C1 segment of cervical spinal cord (tissue), 14 donors: ENCODE measurements at places on chromosomes 6 and 20.

- DNase-seq = no peak
Measured at GRCh38 chr6:53899512-53899911, 104.7 kb downstream of the LRRC1 start.

GRCh38 chr6:29651413-29652197 lies 5.3 kb upstream of the MOG start:
- DNase-seq = no peak

GRCh38 chr6:44897316-44897715 lies 430.8 kb upstream of the RUNX2 start:
- DNase-seq = no peak

DNA sequence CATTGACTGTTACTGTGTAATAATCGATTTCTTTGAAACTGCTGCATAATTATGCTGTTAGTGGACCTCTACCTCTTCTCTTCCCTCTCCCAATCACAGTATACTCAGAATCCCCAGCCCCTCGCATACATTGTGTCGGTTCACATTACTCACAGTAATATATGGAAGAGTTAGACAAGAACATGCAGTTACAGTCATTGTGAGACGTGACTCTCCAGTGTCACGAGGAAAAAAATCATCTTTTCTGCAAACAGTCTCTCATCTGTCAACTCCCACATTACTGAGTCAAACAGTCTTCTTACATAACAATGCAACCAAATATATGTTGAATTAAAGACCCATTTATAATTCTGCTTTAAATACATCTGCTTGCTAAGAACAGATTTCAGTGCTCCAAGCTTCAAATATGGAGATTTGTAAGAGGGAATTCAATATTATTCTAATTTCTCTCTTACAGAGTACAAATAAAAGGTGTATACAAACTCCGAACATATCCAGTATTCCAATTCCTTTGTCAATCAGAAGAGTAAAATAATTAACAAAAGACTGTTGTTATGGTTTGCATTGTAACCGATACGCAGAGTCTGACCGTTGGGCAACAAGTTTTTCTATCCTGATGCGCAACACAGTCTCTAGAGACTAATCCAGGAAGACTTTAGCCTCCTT lies 113.3 kb downstream of the TMEM242 start:
- DNase-seq = no peak

DNA sequence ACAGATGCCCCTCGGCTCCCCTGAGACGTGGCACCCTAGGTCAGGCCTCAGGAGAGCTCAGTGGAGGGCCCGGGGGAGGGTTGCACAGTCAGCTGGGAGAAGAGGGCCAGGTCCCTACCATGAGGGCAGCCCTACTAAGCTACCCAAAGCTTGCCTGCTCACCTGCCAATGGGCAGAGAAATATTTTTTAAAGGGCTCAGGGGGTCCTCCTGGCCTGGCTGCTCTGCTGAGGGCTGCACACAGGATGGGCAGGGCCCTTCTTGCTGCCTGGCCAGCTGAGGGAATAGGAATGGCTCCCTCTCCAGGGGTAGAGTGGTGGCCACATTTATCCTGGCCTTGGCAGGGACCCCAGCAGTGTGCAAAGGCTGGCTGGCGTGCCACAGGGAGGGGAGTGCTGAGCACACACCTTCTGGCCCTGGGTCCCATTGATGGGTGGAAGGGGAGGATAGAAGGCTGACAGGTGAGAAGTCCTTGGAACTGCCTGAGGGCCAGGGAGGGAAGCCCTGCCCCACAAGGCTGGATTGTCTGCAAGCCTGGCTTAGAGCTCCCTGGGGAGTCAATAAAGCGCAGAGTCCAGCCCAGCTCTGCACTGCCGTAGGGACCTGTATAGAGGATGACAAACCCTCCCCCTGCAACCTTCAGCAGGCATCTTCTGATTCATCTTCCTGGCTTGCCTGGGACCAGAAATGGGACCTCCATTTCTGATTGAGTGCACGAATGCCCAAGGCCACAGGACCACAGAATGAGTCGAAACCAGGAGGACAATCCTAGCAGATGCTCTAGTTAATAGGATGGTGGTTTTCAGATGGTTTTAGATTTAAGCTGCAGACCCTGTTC lies 62.1 kb downstream of the NOL4L start:
- DNase-seq = no peak

GRCh38 chr6:163263998-163264661 lies 150.4 kb upstream of the QKI start:
- DNase-seq = no peak

DNA sequence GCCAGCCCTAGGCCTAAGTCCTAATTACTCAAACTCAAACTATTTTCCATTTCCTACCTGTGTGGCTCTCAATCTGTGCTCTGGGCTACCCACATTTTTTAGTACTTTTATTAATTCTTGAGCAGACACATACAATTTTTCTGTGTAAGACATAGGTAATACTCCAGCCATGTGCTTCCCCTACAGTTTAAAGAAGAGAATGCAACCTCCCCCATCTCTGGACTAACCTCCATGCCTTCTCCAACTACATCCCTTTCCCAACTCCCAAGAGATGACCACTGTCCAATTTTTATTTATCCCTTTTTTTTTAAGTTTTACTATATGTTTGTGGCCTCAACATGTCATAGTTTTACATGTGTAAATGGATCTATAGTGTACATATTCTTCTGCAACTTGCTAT lies 5.8 kb downstream of the HMGN4 start:
- DNase-seq = no peak

DNA sequence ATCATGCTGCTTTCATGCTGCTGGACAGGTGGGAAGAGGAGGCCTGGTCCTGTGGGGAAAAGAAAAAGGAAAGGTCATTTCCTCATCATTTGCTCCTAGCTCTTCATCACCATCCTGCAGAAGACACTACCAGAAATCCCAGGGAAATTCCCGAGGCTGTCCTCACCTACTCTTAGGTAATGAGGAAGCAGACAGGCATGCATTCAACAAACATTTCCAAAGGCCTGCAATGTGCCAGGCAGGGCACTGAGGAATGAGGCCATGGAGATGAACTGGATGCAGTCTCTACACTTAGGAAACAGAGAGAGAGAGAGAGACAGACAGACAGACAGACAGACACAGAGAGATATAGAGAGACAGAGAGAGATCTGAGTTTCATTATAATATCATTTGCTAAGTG lies 83.0 kb upstream of the MRPS10 start:
- no peak for DNase-seq

DNA sequence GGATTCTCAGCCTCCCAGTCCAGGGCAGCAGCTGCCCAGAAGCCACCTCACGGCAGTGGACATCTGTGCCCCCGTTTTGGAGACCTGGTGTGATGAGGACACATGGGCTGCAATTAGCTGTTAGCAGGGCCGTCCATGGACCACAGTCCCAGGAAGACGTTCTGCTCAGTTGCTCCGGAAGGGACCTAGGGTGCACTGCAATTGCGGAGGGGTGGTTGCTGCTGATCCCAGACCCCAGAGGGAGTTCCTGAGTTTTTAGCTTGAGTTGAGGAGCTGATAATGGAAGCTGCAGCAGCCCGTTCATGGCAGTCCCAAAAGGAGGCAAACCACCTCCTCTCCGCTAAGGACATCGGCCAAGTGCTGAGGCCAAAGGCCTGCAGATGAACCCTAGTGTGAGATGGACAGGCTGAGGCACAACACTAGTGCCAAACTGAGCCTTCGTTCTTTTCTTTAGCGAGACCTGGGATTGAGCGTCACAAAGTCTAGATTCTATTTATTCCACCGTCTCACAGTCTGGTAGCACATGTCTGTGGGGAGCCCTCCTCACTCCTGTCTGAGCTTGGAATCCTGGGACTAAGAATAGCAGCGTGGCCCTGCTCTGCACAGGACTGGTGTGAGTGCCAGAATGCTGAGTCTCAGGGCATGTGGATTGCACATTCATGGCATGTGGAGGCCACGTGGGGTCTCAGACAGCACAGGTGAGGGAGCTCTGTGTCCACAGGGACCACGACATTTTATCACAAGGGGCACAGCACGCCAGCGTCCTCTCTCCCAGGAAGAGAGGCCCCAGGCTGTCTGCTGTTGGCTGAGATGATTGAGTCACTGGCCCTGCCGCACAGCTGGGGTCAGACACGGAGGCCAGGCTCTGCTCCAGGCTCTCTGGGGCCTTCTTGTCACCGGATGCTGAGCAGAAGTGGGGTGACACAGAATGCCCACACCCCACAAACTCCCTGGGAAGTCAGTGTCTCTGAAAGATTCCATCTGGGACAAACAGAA lies 113.4 kb downstream of the PSMB1 start:
- DNase-seq = no peak

DNA sequence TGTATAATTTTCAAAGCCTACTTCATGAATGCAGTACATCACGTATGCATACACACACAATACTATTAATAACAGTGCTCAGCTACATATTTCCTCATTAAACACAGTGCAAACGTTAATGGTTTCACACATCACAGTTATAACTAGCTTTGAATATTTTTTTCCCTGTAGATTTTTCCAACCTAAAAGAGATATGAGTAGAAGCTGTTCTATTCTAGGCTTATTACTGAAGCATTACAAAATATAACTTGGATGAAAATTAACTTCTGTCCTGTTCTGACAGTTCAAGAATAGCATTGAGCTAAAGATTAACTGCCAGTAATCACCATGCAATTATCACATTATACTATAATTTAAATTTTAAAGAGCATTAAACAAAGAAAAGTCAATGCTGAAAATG lies 6.2 kb downstream of the LMBRD1 start:
- DNase-seq = no peak

GRCh38 chr6:163566056-163566455 lies 151.5 kb downstream of the QKI start:
- DNase-seq = no peak

DNA sequence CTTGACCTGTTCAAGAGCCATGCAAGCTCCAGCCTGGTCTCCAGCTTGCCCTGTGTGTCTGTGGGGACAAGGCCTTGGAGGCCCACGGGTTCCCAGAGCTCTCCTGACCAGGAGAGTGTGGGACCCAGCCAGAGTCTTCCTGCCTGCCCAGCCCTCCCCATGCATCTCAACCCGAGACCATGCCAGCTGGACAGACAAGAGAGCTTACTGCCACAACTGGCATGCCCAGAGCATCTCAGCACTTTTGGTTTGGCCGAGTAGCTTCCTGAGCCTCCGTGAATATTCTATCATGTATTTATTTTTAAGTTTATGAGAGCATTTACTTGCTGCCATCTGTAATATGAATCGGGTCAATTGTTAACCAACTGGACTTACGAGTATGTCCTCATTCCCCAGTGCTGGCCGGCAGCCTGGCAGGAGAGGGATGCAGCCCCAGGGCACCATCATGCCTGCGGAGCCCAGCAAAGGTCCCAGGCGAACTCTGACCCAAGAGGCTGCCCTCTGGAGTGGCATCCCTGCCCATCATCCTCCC lies 14.9 kb downstream of the IP6K3 start:
- DNase-seq = no peak

DNA sequence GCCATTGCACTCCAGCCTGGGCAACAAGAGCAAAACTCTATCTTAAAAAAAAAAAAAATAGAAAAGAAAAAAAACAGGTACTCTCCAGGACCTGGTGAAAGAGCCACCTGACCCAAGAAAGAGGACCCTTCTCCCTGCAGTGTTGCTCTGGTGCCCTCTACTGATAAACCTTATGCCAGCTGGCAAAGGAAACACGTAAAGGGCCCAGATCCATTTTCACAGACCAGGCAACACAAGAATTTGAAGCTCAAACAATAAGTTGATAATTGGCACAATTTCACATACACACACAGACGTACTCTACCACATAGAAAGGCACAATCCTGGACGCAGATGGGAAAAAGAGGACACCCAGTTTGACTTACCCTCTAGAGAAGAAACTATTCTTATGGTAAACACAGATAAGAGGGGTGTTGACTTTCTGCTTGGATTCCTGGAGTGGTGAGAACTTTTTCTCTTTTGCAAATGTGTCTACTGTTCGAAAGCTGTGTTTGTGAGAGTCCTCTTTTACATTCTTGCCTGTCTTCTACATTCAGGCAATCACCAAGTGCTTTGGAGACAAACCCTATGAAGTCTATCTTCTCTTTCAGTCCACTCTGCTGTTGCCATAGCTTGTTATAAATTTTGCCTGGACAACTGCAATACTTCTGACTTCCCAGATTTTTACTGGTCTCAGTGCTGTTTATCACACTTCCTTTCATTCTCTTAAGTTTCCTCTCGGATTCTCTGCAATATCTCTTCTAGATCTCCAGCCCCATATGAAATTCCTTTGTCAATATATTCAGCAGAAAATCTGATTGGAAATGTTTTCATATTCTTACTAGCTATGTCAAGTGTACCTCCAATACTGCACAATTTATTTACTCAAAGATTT lies 6.4 kb upstream of the SNRPB start:
- no peak for DNase-seq

GRCh38 chr6:21455071-21455470 lies 138.5 kb upstream of the SOX4 start:
- no peak for DNase-seq

DNA sequence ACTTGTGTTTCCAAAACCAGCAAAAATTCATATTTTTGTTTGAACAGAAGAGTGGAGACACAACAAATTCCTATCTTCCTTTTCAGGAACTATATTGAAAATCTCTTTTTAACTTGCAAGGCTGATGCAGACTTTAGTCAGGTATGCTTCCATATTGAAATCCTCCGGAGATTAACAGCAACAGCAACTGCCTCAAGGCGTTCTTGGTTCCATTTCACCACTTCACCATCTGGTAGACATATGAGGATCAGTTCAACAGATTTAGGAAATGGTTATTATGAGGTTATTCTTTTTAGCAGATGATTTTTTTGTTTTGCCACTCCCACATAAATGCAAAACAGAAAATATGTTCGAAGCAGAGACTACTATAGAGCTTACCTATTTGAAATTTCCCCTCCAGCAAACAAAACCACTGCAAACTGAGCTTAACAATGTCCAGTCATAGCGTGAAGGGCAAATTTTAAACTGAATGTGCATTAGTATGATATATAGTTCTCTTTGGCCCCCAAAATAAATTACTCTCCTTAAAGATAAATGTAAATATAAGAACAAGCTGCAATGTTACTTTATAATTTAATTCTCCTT lies 520.5 kb upstream of the ADGRB3 start:
- DNase-seq = no peak

DNA sequence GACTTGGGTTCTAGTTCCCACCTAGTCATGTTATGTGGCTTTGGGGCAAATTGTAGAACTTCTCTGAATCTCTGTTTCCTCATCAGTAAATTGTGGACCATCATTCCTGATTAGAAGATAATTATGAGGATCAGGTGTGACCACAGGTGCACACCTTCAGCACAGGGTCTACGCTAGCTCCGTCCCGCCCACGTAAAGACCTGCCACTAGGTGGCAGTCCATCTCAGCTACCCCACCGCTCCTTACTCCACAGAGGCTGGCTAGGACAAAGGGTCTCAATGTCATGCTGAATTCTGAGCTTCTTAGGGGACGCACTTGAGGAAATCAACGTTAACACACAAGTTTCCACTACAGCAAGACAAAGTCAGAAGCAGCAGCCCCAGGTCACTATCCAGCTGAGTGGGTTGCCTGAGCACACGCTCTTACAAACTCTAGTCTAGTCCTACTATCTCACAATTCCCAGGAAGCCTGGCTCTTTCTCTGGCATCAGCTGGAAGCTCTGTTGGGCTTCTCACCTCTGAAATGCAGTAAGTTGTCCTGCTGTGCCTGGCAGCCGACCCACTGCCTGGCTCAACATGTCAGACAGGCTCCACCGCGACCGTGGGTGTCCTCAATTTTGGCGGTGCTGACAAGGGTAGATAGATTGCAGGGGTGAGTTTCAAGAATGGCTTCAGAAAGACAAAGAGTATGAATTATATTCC lies 2.0 kb upstream of the PLCG1 start:
- no peak for DNase-seq
